Activated T-cell treated with anti-CD3 and anti-CD28 coated beads, Interleukin-2, amount 50 U/mL, for 48 hours (primary cell): ENCODE measurements at places on chromosomes 3 and 15.

GRCh38 chr3:88150371-88150770 is 612 bp downstream of the C3orf38 start:
- no peak for DNase-seq

GRCh38 chr3:130093741-130094391 is 12.2 kb downstream of the ALG1L2 start:
- peak; percentile 68 for DNase-seq

DNA sequence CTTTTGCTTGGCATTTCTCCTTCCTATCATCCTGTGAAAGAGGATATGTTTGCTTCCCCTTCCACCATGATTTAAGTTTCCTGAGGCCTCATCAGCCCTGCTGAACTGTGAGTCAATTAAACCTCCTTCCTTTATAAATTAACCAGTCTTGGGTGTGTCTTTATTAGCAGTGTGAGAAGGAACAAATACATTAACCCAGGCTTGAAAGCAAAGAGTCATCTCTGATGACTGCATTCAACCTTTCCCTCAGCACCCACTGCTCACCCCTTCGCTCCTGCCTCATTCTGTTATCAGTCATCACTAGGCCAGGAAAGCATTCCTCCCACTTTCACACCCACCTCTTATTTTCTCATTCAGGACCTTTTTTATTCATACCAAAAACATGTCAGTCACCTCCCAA is 59.6 kb upstream of the CASR start:
- DNase-seq, result no peak

DNA sequence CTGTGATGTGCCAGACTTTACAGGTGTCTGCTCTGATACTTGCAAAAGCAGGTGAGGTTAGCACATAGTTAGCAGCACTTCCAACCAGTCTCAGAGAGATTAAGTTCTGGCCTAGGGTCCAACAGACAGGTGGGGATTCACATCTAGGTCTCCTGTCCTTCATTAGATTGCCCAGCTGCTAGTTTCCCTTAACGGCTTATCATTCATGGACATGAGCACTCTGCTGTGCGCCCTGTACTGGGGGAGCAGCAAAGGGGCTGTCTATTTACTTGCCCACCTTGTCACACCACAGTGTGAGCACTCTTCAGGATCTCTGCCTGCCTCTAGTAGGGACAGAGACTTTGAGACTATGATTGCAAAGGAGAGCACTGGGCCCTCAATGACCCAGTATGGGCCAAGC is 8.7 kb downstream of the SPSB4 start:
- DNase-seq, result no peak

DNA sequence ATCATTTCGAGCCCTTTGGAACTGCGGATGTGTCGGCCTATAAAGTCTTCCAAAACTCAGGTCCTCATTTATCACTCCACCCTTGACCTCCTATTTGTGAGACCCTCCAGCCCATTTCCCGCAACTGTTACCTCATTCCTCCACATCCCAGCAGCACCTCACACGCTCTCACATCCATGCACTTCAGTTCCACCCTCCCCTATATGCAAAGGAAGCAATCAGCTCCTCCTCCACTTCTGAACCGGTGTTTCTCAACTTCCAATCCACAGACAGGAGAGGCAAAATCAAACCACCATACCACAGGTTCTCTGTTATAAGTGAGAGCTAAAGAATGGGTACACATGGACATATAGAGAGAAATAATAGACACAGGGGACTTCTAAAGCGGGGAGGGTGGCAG is 36.7 kb upstream of the MECOM start:
- no peak for DNase-seq

DNA sequence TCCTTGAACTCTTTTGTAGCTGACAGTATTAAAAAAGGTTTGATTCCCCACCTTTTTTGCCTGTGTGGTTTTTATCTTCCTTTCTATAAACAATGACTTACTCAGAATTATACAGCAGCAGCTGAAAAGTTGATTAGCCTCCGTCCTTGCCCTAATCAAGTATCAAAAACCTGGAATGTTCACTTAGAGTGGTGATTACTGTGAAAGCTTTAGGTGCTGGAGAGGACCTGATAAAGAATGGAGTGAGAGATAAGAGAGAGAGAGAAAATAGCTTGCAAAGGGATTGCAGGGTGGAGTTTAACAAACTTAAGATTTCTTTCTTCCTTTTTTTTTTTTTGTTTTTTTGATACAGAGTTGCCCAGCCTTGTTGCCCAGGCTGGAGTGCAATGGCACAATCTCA is 6.7 kb downstream of the CGNL1 start:
- no peak for DNase-seq

DNA sequence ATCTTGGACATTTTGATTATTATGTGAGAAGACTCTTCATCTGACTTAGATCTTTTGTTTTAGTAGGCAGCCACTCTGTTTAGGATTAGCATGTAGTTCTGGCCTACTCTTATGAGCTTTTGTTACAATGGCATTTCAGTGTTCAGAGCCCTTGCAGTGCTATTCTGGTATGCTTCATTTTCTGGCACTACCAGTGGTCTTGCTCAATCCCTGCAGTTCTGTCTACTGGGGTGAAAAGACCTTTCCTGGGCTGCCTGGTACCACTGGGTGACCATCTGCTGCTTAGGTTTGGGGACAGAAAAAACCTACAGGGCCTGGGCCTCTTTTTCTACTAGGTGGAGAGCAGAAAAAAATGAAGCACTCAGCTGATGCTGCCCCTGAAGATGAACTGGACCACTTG is 42.5 kb downstream of the IL16 start:
- DNase-seq, result no peak

DNA sequence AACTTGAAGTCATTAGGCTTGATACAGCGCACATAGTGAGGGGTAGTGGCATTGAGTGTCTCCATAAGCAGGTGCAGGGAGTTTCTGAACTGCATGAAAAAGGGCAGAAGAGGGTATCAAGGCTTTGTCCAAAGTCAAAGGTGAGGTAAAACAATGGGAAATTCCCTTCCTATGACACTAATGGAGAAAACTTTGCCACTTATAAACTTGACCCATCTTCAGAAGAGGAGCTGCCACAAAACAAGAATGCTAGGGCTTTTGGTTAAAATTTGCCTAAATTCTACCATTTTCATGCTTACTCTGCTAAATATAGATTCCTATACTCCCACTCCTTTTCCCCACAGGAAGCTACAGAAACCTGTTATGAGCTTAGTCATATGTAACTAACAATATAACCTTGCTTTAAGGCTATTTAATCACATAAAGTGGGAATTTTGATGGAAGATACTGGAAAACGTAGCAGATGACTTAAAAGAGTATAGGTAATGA is 87.5 kb upstream of the MYO5C start:
- DNase-seq, result no peak

GRCh38 chr3:53583161-53583690 is 88.8 kb downstream of the CACNA1D start:
- no peak for DNase-seq

- DNase-seq, result no peak
Observed at GRCh38 chr3:115227461-115227860, 80.4 kb upstream of the ZBTB20 start.

- no peak for DNase-seq
Observed at GRCh38 chr3:41997702-41998550, 36.0 kb upstream of the ULK4 start.

DNA sequence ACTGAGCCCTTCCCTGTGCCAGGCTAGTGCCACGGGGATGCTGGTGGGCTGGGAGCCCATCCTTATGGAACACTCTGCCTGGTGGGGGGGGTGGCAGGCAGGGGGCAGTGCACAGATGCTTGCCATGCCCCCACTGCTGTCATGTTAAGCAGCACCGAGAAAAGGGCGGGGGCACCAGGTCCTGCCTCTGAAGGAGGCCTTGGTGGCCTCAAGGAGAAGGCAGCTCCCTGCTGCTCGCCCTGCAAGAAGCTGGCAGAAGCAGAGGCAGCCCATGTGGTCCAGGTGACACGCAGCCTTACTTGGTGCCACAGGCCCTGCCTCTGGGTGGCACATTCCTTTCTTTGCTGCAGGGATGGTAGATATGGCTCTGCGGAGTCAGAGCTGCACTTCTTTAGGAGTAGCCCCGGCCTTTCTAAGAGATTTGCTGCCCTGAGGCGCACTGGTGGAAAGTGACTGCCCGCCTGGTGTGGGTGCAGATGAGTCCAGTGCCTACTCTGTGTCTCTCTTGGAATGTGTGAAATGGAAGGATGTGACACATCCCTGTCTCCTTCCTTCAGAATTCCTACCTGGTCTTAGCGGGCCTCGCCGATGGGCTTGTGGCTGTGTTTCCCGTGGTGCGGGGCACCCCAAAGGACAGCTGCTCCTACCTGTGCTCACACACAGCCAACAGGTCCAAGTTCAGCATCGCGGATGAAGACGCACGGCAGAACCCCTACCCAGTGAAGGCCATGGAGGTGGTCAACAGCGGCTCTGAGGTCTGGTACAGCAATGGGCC is 145.8 kb downstream of the LRRK1 start:
- DNase-seq, result no peak

DNA sequence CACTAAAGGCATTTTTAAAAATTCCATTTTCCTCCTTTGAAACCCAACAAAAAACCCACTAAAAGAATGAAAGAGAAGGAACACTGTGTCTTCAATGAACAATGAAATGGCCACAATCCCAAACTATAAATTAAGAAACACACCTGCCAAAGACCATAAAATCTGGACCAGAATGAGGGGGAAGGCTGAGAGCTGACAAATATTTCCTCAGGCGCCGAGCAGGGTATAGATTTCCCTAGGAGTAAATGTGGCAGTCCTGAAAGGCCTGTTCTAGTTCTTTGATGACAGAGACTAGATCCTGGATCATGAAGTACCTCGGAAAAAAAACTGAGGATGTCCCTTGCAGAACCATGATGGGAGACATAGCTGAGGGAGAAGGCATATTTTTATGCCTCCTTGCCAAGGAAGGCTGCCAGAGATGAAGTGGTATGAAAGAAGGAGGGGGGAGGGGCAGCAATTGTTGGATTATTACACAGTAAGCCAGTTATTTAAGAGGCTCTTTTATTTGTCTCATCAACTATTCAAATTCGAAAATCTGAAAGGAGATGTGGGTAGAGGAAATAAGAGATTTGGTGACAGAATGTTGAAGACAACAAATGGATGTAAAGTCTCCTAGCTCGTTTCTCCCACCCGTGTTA is 275.3 kb upstream of the GOLGA6L4 start:
- no peak for DNase-seq

- DNase-seq, result no peak
Observed at GRCh38 chr3:128326051-128326823, 140.5 kb downstream of the DNAJB8 start.

DNA sequence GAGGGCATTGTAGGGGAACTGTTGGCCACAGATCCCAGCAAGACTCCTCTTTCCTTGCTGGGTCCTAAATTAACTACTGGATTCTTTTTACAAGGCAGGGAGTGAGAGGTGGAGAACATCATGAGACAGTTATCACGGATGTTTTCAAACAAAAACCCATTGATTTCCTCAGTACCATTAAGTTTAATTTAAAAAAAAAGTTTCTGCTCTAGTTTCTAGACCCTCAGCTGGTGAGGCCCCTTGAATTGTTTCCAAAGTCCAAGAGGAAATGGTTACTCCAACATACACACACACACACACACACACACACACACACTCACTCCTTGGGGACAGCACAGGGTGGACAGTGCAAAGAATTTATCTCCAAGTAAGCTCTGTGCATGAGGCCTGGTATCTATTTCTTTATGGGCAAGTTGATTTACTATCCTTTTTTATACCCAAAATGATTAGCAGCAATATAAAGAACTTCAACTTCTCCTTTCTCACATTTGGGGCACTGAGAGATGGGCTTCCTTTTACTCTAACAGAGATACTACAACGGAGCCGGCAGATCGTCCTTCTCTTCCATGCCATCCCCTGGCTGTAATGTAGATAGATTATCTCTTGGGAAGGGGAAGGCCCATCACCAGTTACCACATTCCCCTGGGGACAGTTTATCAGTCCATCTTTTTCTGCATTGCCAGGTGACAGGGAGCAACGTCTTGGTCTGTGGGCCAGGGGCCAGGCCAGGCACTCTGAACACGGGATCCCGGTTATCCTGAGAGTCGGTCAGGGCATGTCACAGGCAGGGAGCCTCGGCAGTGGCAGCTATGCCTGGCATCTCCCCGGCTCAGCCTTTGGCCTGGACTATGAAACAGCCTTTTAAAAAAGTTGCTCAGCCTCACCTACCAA is 54.7 kb downstream of the CORO2B start:
- DNase-seq, result no peak

GRCh38 chr3:62798000-62798399 is 77.2 kb downstream of the CADPS start:
- no peak for DNase-seq

GRCh38 chr15:60660290-60661051 is 181.5 kb upstream of the ICE2 start:
- DNase-seq, result no peak

GRCh38 chr15:43294091-43294706 is 27.5 kb upstream of the TGM5 start:
- DNase-seq, result no peak

- no peak for DNase-seq
Observed at GRCh38 chr3:190517687-190518086, 3.8 kb downstream of the IL1RAP start.

DNA sequence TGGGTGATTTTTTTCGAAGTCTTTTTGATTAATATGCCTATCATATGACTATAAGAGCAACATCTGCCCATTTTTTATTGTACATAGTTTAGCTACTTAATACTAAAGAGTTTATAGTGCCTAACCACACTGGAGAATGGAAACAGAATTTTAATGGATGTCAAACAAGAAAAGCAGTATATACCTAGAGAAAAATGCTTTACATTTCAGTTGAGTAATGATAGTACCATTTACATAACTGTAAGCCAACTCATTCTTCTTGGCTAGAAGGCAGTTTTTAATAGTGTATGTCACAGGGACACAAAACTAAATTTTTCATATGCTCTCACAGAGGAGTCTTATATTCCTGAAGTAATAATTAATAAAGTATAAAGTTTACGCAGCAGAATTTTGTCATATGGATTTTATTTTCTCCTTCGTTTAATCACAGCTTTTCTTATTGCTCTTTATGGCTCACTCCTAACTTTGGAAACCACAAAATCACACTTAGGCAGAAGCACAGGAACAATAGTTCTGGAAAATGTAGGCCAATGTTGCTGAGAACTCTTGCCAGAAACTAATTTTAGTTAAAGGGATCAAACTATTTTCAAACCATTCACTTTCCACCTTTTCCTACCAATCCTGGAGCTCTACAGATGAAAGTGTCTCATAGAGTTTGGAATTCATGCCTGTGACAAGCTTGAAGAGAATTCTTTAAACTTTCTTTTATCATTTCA is 243.6 kb downstream of the ZIC1 start:
- no peak for DNase-seq

DNA sequence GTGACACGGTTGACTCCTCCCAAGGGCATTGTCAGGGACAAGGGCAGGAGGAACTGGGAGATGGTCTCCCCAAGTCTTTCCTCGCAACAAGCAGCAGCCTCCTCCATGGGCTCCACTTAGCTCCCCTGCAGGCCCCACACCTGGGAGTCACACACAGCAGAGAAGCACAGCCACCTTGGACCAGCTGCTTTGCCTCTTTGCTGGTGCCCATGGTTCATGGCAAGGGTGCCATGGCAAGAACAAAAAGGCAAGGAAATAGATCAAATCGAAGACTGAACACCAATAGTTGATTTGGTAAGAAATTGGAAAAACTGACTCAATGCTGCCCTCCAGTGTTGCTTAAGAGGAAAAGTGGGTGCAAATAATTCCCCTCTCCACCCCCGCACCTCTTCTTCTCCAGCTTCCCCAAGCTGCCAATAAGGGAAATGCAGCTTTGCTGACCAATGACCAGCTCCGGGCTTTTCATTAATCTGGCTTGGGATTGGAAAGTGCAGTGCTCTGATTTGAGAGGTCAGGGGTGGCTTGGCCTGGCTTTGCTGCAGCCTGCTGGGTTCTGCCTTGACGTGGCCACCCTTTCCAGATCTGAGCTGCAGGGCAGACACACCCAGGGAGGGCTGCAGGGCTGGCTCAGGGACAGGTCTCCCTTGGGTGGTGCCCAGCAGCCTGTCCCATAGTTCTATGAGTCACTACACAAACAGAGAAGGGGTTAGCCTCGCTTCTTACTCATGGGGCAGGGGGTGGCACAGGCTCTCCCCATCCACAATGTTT is 162.0 kb downstream of the KLF13 start:
- peak; percentile 69 for DNase-seq
